Memory B cell (primary cell): ENCODE measurements at places on chromosomes 7 and 10.

DNA sequence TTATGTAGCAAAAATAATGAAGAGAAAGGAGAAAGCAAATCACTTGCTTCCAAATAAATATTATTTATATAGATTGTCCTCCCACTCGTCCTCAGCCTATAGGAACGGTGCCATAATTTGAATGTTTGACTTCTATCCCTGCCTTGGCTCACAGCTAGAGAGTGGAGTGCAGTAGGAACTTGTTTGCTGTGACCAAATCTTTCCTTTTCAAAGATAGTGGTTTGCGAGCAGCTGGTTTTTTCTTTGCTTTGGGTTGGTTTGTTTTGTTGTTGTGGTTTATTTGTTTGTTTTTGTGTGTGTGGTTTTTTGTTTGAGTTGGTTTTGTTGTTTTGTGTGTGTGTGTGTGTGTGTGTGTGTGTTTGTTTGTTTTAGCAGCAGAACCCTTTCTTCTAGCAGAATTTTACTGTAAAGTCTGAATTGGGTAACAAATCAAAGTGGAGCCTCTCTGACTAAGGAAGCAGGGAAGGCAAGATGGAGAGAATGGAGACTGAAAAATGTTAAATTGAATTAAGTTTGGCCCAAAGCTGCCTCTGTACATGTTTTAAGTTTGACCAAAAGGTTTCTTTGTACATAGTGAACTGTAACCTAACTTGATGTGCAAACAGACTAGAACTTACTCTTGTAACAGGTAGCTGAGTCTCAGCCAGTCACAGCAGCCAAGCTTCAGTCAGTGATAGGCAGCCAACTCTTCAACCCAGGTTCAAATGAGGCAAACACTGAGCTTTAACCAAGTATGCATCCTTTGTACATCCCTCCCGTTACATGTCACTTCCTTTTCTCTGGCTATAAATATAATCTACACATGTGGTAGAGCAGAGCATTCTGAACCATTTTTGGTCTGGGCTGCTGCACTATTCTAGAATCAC, 149.5 kb upstream of the LRGUK start:
- DNase-seq, result no peak

GRCh38 chr10:97669571-97669970, 17.5 kb downstream of the AVPI1 start:
- no peak for DNase-seq

DNA sequence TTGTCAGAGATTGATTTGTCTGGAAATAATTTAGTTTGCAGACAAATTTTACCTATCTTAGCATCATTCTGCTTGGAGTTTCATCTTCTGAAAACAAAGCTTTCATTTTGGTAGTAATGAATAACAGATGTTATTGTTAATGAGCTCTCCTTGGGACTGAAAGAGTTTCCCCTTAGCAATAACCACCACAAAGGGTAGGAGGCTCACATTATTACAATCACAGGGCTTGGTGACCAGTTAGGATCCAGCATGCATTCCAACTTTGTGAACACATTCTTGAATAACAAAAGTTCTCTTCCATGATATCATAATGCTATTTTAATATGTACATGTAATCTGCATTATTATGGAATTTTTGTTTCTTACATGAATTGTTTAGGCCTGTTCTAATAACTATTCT, 148.8 kb upstream of the VWC2 start:
- DNase-seq, result no peak

GRCh38 chr7:142812437-142813215, 41.9 kb downstream of the PRSS2 start:
- DNase-seq, result no peak

DNA sequence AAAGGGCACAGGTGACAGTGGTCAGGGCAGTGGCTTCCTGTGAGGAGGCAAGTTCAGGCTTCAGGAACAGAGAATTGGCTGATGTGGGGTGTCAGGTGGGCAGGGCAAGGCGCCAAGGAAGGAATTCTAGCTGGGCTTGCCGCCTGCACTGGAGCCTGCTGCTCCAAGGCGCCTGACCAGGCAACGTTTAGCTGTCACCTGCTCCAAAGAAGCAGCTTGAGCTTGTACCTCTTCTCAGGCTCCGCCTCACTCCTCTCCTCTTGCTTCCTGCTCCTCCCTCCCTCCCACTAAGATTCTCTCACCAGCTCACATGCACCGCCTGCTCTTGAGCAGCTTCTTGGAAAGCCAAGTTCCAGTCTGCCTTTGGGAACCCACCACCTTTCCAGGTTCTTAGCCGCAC, 187.4 kb upstream of the GRB10 start:
- no peak for DNase-seq

GRCh38 chr7:157523371-157523765, 186.6 kb downstream of the DNAJB6 start:
- DNase-seq, result no peak

DNA sequence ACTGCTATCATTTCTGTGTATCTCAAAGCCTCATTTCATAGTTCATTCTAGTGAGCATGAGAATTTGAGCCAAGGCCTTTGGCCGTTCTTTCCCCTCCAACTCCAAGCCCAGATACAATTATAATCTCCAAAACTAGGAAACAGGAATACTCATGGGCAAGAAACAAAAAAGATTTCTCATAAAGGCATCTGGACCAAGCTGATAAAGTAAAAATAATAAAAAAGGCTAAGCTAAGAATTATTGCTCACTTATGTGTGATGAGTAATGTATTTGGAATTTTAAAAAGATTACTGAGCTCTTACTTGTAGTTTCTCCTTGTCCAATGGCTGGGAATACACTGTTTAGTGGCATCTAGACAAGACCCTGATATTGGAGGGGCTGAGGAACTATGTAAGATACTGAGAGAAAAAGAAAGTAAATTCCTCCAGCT, 196.4 kb upstream of the POM121L12 start:
- DNase-seq, result no peak

GRCh38 chr10:43024942-43025700, 51.7 kb upstream of the RET start:
- no peak for DNase-seq

DNA sequence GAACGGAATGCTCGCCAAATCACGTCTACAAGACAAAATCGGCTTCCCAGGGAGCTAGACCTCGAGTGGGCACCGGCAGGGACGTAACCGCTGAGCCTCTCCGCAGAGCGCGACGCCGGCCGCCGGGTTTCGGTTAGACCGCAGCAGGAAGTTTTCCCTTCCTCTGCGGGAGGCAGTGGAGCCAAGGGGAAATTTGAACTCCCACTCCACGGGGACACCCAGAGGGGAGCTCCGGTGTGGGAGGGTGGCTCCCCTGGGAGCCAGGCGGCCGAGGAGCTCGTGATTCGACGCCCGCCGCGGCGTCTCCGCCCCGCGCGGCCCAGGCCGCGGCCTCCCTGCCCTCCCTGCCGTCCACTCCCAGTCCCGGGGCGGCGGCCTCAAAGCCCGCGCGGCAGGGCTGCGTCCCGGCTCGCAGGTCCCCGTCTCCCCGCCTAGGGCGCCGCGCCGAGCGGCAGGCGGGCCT, 426 bp downstream of the SYPL1 start:
- DNase-seq, result peak; percentile 47

- DNase-seq, result no peak
These were observed 150.4 kb downstream of the PPP1R3A start for GRCh38 chr7:113768387-113768786.

GRCh38 chr10:28569506-28570159, 36.7 kb downstream of the WAC start:
- no peak for DNase-seq

DNA sequence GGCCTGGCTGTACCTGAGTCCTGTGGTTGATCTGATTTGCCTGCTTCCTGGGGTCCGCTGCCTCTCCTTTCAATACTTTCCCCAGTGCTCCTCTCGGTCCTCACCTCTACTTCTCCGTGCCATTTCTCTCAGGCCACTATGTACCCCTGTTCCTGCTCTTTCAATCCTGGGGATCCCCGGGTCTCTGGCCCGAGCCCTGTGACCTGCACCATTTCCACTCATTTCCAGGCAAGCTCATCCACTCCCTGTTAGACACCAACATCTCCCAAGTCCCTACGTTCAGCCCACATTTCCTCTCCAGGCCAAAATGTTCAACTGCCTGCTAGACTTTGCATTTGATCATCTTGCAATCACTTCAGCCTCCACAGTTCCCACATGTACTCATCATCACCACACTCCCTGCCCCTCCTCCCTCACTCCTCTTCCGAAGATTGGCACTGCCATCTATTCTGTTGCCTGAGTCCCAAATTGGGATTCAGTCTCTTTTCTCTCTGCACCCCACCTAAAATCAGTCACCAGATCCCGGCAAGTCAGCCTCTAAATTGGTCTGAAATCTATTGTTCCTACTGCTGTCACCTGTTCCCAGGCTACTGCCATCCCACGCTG, 34.4 kb upstream of the ZMIZ1 start:
- DNase-seq, result no peak

- no peak for DNase-seq
These were observed 76.6 kb upstream of the HGF start for GRCh38 chr7:81846398-81846797.

DNA sequence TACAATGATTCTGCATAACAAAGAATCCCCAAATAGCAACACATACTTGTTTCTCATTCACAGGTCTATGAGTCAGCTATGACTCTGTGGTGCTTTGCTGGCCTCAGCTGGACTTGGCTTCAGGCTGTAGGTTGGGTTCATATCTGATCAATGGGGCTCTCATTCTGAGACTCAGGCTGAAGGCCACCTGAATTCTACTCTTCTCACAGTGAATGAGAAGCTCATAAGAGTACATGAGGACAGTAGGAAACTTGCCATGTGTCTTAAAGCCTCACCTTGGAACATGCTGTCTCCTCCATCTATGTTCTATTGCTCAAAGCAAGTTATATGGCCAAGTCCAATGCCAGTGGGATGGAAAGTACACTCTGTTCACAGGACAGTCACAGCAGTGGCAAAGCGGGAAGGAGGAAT, 292.9 kb downstream of the BMPER start:
- DNase-seq, result no peak
